ENCODE measurements at places on chromosomes 13 and 19.

GRCh38 chr13:23966221-23966690 lies 69.0 kb upstream of the C1QTNF9B start:
- DNase-seq = no peak

DNA sequence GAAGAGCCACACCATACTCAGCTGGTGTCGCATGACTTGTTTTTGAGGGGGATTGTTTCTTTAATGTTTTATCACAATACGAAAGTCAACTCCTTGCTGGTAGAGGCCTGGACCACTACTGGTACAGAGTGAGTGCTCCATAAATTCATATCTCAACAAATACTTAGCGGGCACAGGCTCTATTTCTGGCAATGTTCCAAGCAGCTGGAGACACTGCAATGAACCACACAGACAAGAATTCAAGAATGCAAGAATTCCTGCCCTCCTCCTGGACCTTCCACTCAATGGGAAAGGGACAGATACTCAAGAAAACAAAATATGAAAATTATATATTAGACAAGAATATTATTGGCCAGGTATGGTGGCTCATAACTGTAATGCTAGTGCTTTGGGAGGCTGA lies 5.1 kb upstream of the FXYD5 start:
- DNase-seq = no peak

GRCh38 chr19:11538232-11539036 lies at the start of gene CNN1:
Gene CNN1 (plus strand): TSS chr19:11538851. CDS start chr19:11538928, 77 bp downstream.
- no peak for DNase-seq

GRCh38 chr19:17090583-17090982 lies 15.0 kb downstream of the MYO9B start:
- no peak for DNase-seq

- no peak for DNase-seq
Observed at GRCh38 chr13:60026286-60026685, 137.4 kb downstream of the DIAPH3 start.

- DNase-seq = no peak
Observed at GRCh38 chr13:22175241-22175640, 504.4 kb downstream of the FGF9 start.

DNA sequence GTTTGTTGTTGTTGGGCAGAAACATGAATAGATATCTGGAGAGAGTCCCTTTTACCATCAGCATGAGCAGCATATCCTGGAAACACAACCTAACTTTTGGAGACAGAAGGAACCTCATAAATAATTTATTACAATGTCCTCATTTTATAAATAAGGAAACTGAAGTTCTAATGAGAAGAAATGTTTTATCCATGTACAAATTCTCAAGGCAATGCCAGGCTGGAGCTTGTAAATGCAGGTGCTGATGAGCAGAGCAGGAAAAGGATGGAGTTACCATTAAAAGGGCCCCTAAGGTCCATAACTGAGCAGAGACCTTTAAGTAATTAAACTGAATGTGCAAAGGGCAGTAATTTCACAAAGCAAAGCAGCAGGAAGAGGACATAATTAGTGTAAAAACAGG lies 17.3 kb downstream of the LCP1 start:
- no peak for DNase-seq

DNA sequence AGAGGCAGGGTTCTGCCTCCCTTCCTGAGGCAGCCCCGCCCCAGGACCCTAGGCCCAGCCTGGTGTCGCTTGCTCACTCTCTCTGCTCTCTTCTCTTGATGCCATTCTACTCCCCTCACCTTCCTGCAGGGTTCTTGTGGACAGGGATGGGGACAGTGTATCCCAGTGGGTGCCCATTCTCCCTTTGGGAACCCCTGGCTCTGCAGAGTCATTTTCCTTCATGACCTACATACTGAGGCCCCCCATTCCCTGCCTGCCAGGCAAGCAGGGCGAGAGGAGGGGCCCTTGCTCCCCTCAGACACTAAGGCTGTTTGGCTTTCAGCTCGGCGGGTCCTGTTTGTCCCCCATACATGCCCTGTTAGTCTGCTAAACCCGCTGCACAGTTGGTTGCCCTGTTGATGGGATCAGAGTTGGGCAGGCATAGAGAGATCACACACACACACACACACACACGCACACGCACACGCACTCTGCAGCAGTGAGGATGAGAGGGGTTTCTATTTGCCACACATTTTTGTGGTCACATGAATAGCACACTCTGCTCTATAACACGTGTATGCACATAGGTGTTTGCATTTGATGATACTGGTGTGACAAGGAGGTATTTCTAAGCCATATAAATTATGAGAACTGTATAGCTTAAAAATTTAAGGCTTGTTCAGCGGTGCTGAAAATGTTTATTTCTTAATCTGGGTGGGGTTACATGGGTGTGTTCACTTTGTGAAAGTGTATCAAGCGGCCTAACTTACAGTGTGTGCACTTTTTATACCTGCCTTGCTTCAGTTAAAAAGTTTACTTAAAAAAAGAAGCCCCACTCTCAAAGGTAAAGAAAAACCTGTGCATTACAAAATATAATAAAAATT lies 20.3 kb downstream of the NFIX start:
- DNase-seq = no peak

DNA sequence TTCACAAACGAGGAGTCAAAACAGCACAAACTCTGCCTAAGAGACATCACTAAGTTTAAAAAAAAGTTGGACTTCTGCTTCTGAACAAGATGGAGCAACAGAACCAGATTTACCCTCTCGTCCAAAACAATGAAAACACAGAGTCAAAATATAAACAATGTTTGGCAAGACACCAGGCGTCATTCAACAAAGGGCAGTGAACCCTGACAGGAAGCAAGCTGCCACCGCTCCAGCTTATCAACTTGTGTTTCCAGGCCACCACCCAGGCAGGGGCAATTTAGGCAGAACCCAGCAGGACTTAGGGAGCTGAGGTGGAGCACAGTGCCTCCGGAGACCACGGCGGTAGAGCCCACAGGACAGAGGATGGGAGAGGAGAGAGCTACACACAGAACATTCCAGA lies 8.6 kb upstream of the NAPA start:
- DNase-seq = no peak

GRCh38 chr13:84208246-84208910 lies 326.1 kb upstream of the SLITRK1 start:
- DNase-seq = no peak

GRCh38 chr19:3250675-3251074 lies 26.2 kb downstream of the CELF5 start:
- DNase-seq = no peak

- no peak for DNase-seq
Observed at GRCh38 chr19:52535771-52536447, 8.4 kb downstream of the ZNF808 start.

GRCh38 chr19:2223959-2224358 lies 12.2 kb downstream of the PLEKHJ1 start:
- no peak for DNase-seq

- DNase-seq = no peak
Observed at GRCh38 chr19:57978586-57979289, 4.4 kb upstream of the C19orf18 start.

- no peak for DNase-seq
Observed at GRCh38 chr13:82569581-82569980, 1312.7 kb downstream of the SLITRK1 start.

- DNase-seq = no peak
Observed at GRCh38 chr13:40148742-40149141, 493.3 kb downstream of the COG6 start.

DNA sequence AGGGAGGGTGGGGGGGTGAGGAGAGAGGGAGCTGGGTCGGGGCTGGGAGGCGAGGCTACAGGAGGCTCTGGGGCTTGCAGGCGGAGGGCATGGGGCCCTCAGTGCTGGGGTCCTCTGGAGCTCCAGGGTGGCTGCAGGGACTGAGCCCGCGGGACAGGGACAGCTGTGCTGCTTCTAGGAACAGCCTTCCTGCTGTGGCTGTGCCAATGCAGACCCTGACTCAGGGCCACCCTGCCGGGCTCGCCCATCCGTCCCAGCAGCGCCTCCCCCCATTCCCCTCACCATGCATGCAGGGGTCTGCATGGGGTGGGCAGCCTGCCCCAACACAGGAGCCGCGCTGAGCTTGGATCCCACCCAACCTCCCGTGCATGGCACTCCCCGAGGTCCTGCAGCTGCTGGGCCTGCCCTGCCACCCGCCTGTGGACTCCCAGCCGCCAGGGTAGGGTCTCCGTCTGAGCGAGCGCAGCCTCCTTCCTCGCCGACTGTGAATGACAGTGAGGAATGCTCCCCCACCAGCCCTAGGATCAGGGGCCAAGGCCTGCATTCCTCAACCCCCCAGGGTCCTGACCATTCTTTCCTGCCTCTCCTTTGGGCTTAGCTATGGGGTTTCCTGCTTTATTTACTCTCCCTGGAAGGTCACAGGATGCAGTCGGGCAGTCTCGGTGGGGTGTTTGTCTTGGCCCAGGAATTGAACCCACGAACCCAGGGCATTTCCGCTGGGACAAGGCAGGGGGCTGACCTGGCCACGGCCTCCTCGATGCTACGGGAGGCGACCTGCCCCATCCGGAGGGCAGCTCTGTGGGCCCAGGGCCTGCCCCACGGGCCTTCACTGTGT lies 23.4 kb downstream of the CEBPG start:
- DNase-seq = no peak

GRCh38 chr19:57302020-57302465 lies 18.2 kb upstream of the ZNF543 start:
- no peak for DNase-seq

DNA sequence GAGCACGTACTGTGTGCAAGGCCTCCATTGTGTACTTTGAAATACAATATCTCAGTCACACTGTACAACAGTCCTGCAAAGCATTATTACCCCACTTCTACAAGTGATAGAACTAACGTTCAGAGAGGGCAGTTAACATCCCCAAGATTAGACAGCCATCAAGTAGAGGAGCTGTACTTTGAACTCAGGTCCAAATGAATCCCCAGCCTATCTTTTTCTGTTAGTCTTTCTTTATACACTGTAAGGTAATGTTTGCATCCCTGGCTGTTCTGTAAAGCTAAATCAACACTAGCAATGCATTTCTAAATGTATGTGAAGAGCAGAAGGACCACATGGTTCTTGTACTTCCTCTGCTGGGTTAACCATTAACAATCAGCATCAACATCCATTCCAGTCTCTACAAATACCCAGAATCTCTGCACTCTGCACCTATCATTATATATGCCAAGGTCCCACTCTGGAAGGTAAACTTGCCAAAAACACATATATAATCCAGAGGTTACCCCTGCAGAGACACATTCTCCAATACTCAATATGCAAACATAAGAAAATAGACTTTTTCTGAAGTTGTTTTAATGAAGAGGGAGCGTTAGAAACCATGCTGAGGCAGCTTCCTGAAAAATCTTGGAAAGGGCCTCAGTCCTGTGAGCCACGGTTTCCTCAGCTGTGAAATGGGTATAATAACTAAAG lies 182.3 kb downstream of the MZT1 start:
- DNase-seq = no peak

DNA sequence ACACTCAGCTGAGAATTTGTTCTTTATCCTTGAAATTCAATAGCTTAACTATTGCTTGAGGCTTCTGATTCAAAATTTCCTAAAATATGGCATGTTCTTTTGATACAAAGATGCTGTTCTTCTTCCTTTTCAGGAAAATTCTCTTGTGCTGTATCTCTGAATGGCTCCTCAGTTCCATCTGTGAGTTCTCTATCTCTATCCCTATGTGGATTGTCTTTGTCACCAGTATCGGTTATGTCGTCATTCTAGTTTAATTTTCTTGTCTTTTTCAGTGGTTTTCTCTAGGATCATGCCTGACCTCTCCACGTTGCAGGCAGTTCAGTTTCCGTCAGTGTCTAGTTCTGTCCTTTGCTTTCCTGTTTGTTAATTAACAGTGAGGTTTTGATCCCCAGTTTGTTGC lies 104.6 kb upstream of the GJB6 start:
- no peak for DNase-seq

DNA sequence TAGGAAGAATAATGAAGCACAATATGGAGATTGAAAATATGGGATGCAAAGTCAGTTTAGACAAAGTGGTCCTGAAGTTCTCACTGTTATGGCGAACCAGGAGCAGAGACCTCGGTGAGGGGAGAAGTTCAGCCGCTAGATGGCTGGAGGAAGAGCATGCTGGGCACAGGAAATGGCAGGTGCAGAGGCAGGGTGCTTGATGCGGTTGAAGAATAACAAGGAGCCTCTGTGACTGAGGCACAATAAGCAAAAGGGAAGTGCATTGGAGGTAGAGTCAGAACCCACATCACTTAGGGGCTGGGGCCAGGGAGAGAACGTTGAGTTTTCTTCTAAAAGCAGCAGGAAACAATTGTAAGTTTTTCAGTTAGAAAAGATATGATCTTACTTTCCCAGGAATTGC lies 1725.2 kb downstream of the EFNB2 start:
- no peak for DNase-seq

DNA sequence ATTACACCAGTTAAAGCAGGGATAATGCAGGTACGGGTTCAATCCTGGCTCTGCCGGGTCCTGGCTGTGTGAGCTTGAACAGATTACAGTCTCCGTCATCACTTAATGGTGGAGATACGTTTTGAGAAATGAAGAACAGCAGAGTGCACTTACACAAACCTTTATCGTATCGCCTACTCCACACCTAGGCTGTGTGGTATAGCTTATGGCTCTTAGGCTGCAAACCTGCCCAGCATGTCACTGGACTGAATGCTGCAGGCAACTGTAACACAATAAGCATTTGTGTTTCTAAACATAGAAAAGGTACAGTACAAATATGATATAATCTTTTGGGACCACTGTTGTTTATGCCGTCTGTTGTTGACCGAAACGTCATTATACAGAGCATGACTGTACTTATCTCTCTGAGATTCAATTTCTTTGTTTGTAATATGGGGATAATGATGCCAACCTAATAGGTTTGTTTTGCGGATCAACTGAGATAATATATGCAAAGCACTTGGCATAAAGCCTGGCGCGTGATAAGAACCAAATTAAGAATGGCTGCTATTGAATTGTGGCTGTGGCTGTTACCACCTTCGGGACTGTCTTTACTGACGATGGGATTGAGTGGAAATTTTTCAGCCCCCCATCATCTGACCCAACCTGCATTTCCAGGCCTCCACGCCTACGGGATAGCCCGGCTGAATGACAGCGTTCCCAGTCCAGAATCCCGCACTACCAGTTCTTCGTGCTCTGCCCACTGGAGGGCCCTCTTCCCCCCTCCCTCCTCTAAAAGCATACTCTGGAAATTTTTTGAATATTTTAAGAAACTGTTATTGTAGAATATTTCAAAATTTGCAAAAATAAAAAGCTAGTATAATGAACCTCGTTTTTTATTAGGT lies 11.2 kb downstream of the KRTDAP start:
- no peak for DNase-seq

DNA sequence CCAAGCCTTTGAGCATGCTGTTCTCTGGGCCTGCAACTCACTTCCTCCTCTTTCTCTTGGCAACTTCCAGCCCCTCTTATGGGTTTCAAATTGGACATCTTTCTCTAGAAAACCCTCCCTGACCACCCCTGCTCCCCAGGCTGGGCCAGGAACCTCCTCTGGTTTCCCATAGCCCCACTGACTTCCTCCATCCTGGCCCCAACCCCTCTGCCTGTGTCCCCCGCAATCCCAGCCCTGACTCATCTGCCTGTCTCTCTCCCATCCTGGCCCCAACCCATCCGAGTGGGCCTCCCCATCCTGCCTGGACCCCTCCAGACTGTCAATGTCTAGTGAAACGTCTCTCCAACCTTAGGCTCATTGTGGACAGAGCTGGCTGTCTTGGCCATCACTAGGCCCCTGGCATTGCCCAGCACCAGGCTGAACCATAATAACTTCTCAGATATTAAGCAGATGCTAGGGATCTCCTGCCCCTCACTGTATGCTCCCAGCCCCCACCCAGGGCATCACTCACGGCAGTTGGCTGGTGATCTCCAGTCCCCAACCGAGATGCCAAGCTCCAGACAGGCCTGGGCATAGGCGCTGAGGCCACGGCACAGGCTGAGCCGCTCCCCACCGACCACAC lies 16.8 kb downstream of the FCGBP start:
- DNase-seq = no peak

- no peak for DNase-seq
Observed at GRCh38 chr13:45728759-45729158, 26.6 kb downstream of the CBY2 start.
